ENCODE measurements at places on chromosomes 11 and 22.

GRCh38 chr22:38110863-38111852, 674 bp upstream of the BAIAP2L2 start:
- no peaks in the 10 kb centered on the region for H3K27me3 ChIP-seq
- no peaks in the 10 kb centered on the region for H3K36me3 ChIP-seq
- H3K4me1 ChIP-seq, result peaks cover 14% of the 10 kb centered on the region
- DNase-seq, result peak; percentile 84
- H3K4me3 ChIP-seq, result no peak overlapping the region
- H3K27ac ChIP-seq, result peak overlapping the region; percentile 7

DNA sequence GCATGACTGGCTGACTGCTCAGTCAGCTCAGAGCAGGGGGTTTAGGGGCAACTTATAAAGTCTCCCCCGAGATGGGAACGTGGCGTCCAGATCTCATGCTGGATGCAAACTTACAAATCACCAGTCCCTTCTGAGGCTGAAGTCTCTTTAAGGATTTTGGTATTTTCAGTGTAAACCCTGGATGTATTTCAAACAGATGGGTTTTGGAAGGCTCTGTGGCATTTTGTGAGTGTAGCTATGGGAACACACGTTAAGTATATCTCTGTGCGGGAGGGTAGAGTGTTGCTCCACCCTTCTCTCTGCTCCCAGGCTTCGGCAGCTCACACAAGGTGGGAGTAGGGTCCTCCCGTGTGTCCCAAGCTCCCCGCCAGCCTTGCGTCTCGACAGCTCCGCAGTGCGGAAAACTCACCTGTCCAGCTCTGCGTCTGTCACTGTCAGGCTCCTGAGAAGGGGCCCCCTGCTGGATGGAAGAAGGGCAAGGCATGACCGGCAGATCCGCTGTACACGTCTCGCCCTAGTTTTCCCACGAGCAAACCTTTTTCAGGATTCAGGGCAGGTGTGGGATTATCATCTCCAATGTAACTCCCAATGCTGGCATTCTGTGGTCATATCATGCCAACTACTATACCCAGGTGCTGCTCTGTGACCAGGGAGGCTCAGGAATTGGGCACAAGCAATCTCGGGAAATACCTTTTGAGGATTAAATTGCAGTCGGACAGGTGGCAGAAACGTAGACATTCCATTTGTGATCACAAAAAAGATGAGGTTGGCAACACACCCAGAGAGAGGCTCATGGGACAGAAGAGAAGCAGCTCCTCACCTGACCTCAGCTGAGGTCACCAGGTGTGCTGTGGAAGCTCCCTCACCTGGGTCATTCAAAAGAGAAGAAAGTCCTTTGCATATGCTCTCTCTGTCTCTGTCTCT, 313.9 kb upstream of the B3GAT1 start:
- no peak overlapping the region for H3K4me3 ChIP-seq
- no peaks in the 10 kb centered on the region for H3K4me1 ChIP-seq
- peaks cover 76% of the 10 kb centered on the region for H3K27me3 ChIP-seq
- H3K36me3 ChIP-seq, result no peaks in the 10 kb centered on the region
- DNase-seq, result no peak

DNA sequence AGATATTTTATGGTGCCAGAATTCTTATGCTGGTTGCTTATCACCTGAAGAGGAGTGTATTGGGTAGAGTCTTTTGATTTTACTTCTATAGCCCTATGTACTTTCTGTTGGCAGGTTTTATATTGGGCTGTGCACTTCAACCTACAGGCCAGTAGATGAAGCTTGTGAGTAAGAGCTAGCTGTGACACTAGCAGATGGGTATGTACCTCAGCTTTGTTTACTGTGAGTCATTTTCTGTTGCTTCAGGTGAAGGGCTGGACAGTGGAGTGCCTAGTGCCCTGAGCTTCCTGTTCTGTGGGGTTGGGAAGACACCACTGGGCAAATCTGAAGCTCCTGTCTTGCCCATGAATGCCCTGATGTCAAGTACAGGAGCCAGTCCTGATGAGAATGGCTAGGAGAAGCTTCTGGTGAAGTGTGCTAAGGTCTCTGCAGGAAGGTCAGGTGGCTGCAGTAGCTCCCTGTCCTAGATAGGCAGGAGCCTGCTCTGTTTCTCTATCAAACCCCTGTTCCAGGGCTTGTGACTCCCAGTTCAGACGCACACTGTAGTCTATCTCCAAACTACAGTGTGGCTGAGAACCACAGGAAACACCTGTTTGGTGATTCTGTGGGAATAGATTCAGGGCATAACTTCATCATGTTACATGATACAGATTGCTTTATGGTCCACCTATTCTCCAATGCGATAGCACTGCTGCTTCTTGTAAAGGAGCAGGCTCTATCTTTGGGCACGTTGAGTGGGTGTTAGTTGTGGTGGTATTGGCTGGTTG, 755.7 kb downstream of the KCNA4 start:
- DNase-seq, result peak; percentile 65
- peaks cover 10% of the 10 kb centered on the region for H3K4me1 ChIP-seq
- H3K27me3 ChIP-seq, result no peaks in the 10 kb centered on the region
- H3K27ac ChIP-seq, result no peak overlapping the region

DNA sequence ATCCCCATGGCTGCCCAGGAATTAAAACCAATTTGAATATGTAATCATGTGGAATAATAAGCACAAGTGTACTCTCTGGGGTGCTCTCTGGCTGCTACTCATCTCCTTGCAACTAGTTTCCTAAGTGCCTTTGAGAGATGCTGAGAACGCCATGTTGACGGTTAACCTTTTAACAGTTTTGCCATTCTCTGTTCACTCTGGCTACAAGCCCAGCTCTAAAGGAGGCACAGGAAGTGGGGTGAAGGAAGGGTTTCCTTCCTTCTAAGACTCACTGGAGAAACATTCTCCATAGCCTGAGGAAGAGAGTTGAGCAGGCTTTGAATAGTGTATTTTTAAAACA, 122.0 kb upstream of the ZC3H12C start:
- no peak overlapping the region for H3K4me3 ChIP-seq
- H3K27me3 ChIP-seq, result no peaks in the 10 kb centered on the region
- no peak for DNase-seq
- H3K27ac ChIP-seq, result no peak overlapping the region
- H3K36me3 ChIP-seq, result no peaks in the 10 kb centered on the region
- no peaks in the 10 kb centered on the region for H3K4me1 ChIP-seq

- no peak overlapping the region for H3K27ac ChIP-seq
- no peak overlapping the region for H3K4me3 ChIP-seq
- no peaks in the 10 kb centered on the region for H3K4me1 ChIP-seq
- DNase-seq, result no peak
- H3K27me3 ChIP-seq, result no peaks in the 10 kb centered on the region
Observed at GRCh38 chr22:30749272-30749671, 54.6 kb downstream of the OSBP2 start.

GRCh38 chr22:20866736-20867135, 7.9 kb downstream of the SNAP29 start:
- no peaks in the 10 kb centered on the region for H3K27me3 ChIP-seq
- H3K4me3 ChIP-seq, result no peak overlapping the region
- no peak overlapping the region for H3K27ac ChIP-seq

DNA sequence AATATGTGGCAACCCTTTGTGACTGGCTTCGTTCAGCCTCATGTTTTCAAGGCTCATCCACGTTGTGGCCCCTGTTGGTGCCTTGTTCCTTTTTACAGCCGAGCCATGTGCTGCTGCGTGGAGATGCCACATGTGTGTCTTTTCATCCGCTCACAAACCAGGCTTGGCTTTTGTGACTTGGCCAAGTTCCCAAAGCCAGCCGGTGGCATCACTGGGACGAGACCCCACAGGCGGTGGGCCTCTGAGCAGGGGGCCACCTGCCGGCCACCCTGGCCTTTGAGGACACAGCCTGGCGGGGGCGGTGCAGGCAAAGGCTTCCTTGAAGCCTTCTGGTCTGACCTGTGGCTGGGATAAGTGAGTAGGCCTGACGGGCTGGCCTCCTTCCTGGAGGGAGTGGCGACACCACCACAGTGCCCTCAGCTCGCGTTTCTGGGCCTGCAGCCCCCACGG, 10.5 kb downstream of the GRK2 start:
- no peak for DNase-seq
- no peak overlapping the region for H3K27ac ChIP-seq
- H3K36me3 ChIP-seq, result peaks cover 8% of the 10 kb centered on the region

- 0 out of 2 replicates have a peak, but pooled peaks cover 7% of the 10 kb centered on the region for H3K4me1 ChIP-seq
- H3K27ac ChIP-seq, result no peak overlapping the region
- no peak overlapping the region for H3K4me3 ChIP-seq
Observed at GRCh38 chr11:68439355-68440065, 21.0 kb upstream of the PPP6R3 start.

- no peaks in the 10 kb centered on the region for H3K27me3 ChIP-seq
- peaks cover 9% of the 10 kb centered on the region for H3K4me1 ChIP-seq
Observed at GRCh38 chr11:80958361-80958760, 1517.5 kb upstream of the TENM4 start.

DNA sequence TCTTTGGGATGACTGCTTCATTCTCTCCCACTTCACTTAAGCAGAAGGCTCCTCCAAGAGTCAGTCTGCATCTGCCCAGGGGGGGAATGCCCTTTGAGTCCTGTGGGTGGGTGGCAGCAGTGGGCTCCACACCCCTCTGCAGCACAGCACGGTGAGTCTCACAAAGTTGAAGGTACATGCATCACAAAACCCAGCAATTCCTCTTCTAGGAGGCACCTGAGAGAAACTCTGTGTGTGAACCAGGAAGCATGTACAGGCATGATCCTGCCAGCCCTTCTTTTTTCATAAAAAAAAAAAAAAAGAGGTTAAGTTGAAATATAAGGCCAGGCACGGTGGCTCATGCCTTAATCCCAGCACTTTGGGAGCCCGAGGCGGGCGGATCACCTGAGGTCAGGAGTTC, 87.2 kb downstream of the MYO18B start:
- no peak for DNase-seq
- H3K4me1 ChIP-seq, result no peaks in the 10 kb centered on the region
- no peak overlapping the region for H3K4me3 ChIP-seq

GRCh38 chr22:25493794-25494193, 70.7 kb upstream of the GRK3 start:
- no peaks in the 10 kb centered on the region for H3K4me1 ChIP-seq
- H3K4me3 ChIP-seq, result no peak overlapping the region
- H3K27me3 ChIP-seq, result peaks cover 89% of the 10 kb centered on the region
- H3K27ac ChIP-seq, result no peak overlapping the region

Data from PC-9 (cell line).